ENCODE measurements at places on chromosomes 2 and 18.

DNA sequence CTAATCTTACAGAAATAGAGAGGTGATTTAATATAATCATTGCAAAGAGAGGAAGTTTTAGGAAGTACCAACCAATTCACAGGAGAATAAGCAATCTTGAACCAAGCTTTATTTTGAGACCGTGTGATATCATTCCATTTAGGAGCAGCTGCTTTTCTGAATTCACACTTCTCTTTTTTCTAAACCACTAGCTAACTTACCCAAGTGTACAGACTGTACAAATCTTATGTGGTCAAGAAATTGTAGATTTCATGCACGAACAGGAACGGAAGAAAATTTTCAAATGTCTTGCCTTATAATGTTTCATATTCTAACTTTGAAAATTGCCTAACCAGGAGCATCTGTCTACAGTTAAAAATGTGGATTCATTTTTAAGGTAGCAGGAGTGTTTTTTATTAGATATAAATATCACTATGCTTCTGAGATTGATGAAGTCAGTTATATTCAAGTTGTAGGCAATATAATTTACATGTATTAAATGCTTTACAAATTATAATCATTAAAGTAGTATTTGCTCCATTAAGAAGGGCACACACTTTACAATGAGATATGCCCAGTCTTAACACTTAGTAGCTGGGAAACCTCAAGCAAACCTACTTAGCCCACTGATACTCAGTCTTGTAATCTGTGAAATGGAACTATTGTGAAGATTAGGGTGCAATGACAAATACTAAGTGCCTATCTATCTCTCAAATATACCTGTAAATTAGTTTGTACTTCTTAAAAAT lies 302.2 kb upstream of the STON1 start:
- no peak for DNase-seq

DNA sequence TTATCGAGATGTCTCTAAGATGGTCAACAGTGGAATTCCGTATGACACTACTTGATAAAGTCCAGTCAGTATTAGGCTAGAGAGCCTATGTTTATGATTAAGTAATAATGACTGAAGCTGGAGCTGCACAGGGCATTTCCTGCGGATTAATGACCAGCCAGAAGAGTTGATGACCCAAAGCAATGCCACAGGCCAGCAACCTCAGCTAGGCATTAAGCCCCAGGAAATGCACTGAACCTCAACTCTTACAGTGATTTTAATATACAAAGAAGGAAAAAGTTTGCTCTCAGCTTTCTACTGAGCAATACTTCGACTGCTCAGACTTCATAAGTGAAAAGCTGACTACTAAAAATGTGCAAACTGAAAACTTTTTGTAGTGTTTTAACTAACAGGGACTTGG lies 3.9 kb downstream of the KCTD1 start:
- DNase-seq, result no peak

DNA sequence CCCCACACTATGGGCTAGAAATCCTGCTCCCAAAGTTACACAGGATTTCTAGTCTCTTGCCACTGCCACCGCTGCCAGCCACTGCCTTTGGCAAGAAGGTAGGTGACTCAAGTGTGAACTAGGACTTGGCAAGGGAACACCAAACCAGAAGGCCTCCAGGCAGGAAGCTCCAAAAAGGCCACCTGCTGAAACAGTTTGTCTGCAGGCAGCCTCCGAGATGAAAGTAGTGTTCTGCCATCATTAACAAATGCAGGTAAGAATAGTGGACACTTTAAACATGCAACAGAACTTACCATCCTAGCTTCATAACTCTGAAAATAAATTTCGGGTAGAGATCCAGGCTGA lies 3.9 kb downstream of the ANKRD44 start:
- DNase-seq, result no peak

DNA sequence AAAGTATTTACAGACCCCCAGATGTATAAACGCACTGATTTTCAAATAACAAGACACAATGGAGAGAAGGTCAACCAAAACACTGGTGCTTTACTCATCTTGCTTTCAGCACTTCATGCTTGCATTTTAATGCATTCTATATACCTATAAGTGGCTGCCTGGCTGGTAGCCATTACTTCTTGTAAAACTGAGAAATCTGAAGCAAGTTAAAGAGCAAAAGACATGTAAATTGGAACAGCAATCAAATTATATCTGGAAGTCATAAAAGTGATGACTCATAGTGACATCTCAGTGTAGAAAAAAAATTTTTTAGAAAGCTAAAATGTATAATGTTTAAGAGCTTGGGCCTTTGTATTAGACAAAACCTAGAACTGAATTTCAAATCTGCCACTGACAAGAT lies 106.2 kb downstream of the CCDC141 start:
- DNase-seq, result no peak

GRCh38 chr2:196985511-196986183 lies 59.1 kb upstream of the PGAP1 start:
- DNase-seq, result no peak

- DNase-seq, result no peak
Observed at GRCh38 chr2:182432051-182432450, 5.2 kb upstream of the PDE1A start.

- DNase-seq, result no peak
Observed at GRCh38 chr18:1292167-1292566, 387.5 kb downstream of the ADCYAP1 start.

DNA sequence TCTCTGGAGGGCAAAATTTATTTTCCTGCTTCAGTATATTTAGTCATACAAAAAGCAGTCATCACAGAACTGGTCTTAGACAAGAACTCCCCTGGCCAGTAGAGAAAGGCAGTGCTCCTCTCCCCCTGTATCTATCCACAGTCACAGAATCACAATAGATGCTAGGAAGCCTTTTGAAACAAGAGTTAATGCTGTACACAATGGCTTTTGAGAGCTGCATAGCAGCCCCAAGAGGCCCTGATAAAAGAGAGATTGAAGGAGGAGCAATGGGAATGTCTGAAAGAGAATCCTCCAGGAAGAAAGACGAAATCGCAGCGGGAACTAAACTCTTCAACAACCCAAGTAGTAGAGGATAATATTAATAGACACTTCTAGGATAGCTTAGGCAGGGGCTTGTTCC lies 330.2 kb downstream of the RBM43 start:
- no peak for DNase-seq

GRCh38 chr2:169964740-169965139 lies 137.5 kb downstream of the UBR3 start:
- DNase-seq, result no peak

Data from activated T-cell treated with anti-CD3 and anti-CD28 coated beads for 1 hour (primary cell).